ENCODE measurements at places on chromosomes 2 and 18.
A peak's percentile ranks its signal among the peaks of the same experiment; 100 is the strongest.

DNA sequence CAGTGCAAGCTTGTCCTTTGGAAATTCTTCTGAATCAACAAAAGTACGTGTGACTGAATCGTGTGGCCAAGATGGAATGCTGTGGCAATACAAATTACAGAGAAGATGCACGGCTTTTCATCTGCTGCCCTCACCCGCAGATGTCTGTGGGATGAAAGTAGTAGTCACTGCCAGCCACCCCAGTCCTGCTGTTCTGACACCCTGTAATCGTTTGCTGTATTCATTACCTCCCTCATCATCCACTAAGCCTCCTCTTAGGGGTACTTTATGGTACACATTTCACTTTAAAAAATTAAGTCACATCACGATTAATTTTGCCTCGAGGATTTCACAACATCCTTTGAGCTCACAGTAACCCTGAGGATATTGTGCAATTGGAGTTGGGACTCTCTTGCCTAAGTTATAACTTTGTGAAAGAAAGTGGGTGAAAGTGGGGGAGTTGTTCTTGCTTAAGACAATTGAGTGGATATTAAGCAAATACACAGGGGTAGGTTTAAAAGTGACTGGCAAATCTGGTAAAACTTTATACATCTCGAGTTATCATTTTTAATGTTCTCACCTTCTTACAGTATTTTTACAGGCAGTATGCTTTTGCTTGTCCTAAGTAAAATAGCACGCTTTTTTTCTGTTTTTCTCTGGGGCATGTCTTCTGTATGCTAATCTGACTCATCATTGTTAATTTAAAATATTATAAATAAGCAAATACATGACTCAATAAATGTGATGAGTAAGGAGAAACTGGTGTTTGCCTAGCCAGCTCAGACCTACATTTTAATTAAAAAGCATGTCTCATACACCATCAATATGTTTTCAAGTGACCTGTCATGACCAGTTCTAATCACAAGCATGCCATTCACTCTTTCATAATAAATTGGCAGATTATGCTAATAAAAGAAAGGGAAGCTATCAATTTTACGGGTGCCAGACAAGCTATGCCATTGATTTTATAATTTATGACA, 680.9 kb downstream of the IRS1 start:
- DNase-seq: no peak

DNA sequence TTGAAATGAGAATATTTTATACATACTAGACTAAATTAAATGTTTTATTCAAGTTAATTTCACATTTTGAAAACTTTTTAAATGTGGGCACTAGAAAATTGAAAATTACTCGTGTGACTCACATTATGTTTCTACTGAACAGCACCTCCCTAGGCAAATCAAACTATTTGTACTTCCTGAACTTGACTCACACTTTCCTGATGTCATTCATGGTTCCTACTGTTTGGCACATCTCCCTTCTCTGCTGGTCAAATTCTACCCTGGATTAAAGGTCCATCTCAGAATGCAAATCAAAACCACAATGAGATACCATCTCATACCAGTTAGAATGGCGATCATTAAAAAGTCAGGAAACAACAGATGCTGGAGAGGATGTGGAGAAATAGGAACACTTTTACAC, 16.7 kb downstream of the LHCGR start:
- DNase-seq: no peak

GRCh38 chr2:227460070-227460485, 11.9 kb upstream of the AGFG1 start:
- DNase-seq: peak; percentile 56

- no peak for DNase-seq
Measured at GRCh38 chr18:58290116-58290695, 246.2 kb downstream of the NEDD4L start.

GRCh38 chr2:162928356-162928755, 89.8 kb upstream of the KCNH7 start:
- DNase-seq: no peak

DNA sequence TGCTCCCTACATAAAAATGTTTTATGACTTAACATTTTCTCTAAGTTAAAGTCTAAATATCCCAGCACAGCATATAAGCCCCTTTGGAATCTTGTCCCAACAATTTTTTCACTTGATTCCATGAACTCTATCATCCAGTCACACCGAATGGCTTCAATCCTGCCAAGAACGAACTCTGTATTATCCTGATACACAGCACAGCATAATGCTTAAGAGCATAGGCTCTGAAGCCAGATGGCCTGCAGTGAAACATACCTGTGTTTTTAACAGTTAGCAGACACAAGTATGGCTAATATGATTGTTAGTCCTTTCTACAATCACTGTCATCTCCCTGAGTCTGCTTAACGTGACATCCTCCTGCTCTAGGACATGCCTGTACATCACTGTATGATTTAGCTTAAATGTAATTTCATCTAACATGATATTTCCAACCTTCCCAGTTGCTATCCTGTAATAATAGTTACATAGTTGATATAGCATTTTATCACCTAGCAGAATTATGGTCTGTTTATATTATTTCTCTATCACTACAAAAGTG, 669.5 kb downstream of the ERBB4 start:
- DNase-seq: no peak

DNA sequence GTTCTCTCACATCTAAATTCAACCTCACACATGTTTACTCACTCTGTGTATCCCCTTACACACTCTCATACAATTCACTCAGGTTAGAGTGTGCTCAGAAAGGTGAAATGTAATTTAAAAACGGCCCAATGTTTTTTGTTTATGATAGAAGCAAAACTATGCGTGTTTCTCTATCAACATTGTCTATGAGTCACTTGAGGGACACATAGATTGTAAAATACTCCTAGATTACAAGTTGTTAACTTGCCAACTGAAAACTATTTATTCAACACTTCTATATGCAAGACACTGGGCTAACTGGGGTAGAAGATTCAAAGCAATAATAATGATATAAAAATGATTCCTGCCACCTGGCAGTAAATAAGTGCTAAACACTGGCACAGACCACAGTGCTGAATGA, 24.6 kb downstream of the CCDC195 start:
- DNase-seq: no peak

- no peak for DNase-seq
Measured at GRCh38 chr2:119178776-119179175, 20.2 kb upstream of the C1QL2 start.

DNA sequence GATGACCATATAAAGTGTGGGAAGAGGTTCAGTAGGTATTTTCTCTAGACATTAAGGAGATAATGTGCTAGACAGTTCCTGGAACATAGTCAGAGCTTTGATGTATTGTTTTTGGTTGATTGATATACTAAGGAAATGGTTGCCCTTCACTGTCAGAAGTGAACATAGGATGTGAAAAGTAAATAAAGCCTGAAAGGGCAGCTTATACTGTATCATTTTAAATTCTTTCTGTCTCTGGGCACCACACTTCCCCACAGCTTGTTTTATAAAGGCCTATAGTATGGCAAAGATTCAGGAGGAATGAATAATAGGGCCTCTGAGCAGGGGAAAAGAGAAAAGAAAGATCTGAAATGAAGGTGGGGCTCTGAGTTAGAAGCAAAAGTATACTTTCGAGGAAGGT, 72.7 kb upstream of the ITPRID2 start:
- no peak for DNase-seq

DNA sequence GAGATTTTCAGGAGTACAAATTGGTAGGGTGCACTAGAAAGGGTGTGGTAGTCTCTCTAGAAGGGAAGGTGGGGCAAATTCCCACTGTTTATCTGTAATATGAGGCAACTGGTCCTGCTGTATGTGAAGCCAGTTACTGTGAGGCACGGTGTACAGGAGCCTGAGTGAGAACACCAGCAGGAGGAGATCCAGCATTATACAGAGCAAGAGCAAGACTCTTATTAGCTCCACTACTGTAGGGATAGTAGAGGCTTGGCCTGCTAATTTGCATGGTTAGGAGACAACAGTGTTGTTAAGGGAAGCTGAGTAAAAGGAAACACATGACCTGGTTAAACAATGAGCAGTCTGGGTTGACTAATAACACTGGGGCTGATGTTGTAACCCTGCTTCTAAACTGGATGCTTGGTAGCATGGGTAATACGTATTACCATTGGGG, 76.3 kb upstream of the WDSUB1 start:
- DNase-seq: no peak

DNA sequence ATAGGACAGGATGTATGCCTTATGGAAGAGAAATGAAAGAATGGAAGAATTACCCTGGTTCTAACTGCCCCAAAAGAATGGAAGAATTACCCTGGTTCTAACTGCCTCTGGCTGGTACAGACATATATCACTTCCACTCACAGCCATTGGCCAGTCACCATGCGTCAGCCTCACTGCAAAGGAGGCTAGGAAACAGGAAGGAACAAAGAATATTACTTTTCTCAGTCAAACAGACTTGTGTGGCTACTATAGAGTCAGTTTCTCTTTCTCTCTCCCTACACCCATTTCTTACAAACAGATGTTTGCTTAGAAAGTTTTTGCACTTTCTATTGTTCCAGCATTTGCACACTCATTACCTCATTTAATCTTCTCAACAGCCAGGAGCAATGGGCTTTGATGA, 1111.1 kb upstream of the KLHL29 start:
- no peak for DNase-seq

DNA sequence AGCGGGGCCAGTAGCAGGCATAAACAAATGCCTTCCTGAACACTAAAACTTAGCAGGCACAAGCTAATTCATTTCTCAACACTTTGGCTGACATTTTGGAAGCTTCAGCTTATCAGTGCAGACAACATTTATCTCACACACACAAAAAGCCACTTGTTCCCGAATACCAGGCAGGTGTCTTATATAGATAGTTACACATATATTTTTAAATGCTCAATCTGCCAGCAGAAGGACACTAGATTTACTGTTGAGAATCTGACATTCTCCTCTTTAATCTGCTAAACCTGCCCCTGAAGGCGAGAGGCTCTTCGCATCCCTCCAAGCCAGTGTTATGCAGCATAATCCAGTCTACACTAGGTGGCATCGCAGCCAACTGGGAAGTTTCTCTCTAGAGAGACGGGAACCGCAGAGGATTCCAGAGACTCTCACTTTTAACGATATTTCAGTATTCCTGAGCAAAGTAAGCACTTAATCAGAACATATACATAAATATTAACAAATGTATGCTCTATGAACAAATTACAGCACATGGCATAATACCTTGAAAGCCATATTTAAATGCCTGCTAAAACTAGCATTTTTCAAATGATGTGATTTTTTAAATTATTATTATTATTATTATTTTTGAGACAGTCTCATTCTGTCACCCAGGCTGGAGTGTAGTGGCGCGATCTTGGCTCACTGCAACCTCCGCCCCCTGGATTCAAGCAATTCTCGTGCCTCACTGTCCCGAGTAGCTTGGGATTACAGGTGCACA, 90.2 kb upstream of the SCG2 start:
- no peak for DNase-seq

GRCh38 chr2:70979626-70980025, 1.2 kb downstream of the ANKRD53 start:
- no peak for DNase-seq
